ENCODE measurements at places on chromosomes 7 and 10. TPM values are rescaled to one million over a fixed set of nuclear protein-coding genes. Genes with fewer than 3 reads are reported as not detected.
A peak's percentile ranks its signal among the peaks of the same experiment; 100 is the strongest.

Gene TRIL
- 6.2 TPM for total RNA-seq

GRCh38 chr10:104351061-104351702, 2.5 kb upstream of the CFAP58 start:
- no peak overlapping the region for H3K27ac ChIP-seq
- no peak for DNase-seq
- H3K27me3 ChIP-seq = no peaks in the 10 kb centered on the region

- no peak overlapping the region for H3K27ac ChIP-seq
- DNase-seq = no peak
- H3K27me3 ChIP-seq = no peaks in the 10 kb centered on the region
- no peaks in the 10 kb centered on the region for H3K36me3 ChIP-seq
- no peak overlapping the region for H3K4me3 ChIP-seq
These were observed 32.0 kb upstream of the NRG3 start for GRCh38 chr10:81843042-81843441.

DNA sequence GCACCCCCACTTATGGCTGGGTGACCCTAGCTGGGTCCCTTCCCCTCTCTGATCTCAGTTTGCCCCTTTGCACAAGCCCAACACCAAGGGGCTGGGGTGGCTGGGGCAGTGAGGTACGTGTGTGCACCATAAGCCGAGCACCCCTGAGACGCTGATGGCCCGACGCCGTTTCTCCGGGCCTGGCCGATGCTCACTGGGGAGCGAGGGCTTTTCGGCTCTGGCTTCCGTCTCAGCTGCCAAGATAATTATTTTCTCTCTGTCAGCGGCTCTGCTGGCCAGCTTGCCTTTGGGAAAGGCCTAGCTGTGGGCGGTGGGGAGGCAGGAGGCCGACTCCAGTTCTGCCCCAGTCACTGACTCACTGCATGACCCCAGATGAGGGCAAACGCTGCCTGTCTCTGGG, 91.0 kb downstream of the ZMIZ1 start:
- peaks cover 62% of the 10 kb centered on the region for H3K4me1 ChIP-seq
- H3K27ac ChIP-seq = peak overlapping the region; percentile 94
- DNase-seq = peak; percentile 79
- H3K27me3 ChIP-seq = no peaks in the 10 kb centered on the region
- no peak overlapping the region for H3K4me3 ChIP-seq
- no peaks in the 10 kb centered on the region for H3K36me3 ChIP-seq

All from uterus (tissue), 4 donors.